B cell (primary cell): ENCODE measurements at places on chromosomes 1 and 21.

- DNase-seq: no peak
Measured at GRCh38 chr1:94456736-94457135, 38.5 kb downstream of the ABCD3 start.

DNA sequence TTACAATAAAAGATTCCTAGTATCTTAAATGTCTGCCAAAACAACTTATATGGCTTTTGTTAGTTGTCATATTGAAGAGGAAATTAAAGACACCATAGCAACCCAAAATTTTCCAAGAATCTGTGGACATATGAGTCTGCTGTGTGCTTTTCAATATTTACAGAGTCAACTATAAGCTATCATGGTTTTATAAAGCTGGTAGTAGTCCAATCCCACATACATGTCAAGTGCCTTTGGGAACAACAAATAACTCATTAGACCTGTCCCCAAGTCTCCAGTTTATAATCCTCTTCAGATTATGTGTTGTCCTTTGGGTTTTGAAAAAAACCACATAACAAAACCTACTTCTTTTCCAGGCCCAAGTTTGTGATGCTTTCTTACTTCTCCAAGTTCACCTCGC, 293.8 kb upstream of the USP25 start:
- no peak for DNase-seq

- DNase-seq: no peak
Measured at GRCh38 chr1:47886141-47886540, 111.0 kb downstream of the TRABD2B start.

DNA sequence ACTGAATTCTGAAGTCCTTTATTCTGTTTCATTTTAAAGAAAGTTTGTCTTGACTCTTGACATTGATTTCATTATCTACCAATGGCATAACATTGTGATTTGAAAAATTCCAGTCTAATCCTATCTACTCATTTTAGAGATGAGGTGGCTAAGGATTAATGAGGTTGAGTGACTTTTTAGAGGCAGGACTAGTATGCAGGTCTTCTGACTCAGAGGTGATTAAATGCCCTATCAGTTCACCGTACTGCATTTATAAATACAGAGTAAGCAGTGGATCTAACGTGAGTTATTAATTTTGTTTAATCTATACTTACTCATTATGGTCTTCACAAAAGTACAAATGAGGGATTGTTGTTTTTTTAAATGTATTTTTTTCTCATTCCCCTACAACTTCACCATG, 277.6 kb downstream of the PTBP2 start:
- no peak for DNase-seq

DNA sequence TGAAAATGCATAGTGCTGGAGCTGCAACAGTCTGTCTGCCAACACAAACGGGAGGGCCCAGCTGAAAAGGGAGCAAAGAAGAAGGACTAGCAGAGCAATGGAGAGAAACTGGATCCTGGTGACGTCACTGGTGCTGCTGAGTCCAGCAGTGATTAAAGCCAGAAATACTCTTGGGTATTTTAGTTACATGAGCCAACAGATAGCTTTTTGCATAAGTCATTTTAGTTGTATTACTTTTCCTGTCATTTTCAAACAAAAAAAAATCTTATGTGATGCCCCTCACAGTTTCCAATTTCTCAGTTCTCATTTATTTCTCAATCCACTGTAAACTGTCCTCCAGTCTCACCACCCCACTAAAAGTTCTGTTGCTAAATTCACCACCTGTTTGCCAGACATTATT, 38.7 kb upstream of the NEK7 start:
- no peak for DNase-seq

DNA sequence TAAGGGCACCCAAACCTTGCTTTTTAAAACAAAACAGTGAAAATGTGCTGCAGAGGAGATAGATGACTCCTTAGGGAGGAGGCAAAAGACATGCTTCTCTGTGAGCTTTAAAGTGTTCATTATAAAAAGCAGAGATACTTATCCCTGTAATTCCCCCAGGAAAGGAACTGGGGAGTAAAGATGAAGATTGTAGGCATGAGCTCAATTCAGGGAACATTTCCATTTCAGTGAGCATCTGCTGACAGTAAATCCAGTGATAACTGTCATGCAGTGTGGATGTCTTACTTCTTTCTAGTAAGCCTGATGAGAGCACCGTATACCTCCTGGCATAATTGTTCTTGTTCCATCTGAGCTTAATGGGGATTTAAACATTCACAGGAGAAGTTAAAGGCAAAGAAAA, 1296.5 kb downstream of the MRPL39 start:
- DNase-seq: no peak

GRCh38 chr1:1401457-1402010, 2.4 kb upstream of the CCNL2 start:
- no peak for DNase-seq

DNA sequence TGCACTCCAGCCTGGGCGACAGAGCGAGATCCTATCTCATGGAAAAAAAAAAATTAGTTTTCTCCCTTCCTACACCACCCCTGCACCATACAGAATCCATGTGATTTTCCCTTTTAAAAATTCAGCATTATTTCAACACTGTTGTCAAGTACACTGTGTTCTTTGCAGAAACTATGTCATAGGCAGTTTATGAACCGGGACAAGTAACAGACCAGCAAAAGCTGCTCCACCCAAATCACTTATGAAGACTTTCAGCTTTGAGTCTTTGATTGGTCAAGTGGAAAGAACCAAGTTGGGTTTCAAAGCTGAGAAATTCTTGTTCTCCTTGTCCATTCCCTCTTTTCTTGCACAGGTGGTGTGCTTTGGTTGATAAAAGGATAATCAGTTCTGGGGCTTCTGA, 173.0 kb downstream of the CDC7 start:
- no peak for DNase-seq

DNA sequence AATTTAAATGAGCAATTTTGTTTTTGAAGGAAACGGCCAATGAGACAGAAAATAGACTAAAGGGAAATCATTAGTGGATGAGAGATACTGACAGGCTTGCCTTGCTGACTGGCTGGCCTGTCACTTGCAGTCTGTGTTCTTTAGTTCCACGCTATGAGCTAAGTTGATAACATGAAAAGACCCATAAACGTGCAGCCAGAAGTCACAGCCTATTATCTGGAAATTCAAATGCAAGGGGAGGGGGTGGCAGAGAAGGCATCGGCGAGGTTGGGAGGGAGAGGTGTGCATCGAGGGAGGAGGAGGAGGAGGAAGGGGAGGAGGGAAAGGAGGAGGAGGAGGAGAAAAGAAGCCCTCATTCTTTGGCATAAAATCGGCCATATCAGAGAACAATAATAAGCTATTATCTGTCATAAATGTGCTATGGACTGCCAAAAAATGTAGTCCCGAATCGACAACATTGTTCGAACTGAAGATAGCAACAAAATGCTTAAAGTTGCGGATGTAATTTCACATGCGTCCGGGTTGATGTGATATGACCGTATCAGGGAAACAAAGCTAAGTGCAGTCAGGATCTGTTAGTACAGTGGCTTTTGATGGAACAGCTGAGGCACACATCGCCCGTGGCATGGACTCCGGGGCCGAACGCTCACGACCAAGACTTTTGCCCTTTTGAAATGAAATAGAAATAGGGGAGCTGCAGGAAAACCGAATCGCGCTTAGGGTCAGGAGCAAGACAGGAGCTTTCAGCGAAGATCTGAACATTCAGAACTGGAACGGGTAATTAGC, 11.6 kb upstream of the BARHL2 start:
- no peak for DNase-seq

DNA sequence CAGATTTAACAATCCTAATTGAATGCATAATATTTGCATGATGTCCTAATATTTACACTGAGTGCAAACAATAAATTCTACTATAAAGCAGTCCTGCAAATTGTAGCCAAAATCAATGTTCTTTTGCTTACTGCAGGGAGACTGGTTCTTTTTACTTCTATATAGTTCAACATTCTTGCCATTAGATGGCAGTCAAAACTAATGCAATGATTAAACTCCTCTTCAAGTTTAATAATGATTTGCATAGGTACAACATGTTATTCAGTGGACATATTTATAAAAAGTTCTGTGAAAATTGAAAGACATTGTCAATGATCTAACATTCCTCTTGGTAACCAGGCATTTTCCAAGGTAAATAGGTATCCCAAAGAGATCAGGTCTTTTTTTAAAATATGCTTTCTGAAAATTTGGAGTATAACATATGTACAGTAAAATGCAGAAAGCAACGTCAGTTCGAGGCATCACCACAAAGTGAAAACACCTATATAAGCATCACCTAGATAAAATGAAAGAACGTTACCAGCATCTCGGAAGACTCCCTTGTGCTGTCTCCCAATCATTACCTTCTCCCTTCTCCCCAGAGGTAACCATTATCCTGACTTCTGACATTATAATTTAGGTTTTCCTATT, 9.8 kb upstream of the FNBP1L start:
- peak; percentile 67 for DNase-seq

DNA sequence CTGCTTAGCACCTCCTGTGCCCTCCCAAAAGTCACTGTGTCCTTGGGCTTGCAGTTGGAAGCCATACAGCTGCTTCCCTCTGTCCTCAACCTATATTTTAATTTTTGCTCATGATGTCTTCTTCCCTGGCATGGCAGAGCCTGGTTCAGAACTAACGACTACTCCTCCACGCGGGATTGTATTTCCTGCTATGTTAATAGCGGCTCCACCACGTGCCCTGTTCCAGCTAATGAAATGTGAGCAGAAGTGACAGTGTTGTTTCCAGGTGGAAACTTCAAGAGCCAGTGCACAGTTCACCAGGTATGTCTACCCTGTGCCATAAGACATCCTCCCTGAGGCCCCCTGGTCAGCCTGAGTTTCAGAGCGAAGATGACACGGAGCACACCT, 52.1 kb downstream of the DHRS3 start:
- no peak for DNase-seq

DNA sequence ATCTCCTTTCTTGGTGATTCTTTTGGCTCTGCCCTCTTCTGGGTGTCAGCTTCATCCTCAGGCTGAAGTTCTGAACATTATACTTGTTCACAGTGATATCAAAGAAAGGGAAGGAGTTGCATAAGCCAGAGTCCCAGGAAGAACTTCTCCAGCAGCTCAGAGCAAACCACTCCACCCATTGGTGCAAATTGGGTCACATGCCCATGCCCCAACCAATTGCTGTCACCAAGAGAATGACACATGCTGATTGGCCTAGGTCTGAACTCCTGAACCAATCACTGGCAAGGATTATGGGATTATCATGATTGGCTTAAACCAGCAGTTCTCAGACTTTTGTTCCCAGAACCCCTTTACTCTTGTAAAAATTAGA, 256.5 kb upstream of the TMEM51 start:
- no peak for DNase-seq

DNA sequence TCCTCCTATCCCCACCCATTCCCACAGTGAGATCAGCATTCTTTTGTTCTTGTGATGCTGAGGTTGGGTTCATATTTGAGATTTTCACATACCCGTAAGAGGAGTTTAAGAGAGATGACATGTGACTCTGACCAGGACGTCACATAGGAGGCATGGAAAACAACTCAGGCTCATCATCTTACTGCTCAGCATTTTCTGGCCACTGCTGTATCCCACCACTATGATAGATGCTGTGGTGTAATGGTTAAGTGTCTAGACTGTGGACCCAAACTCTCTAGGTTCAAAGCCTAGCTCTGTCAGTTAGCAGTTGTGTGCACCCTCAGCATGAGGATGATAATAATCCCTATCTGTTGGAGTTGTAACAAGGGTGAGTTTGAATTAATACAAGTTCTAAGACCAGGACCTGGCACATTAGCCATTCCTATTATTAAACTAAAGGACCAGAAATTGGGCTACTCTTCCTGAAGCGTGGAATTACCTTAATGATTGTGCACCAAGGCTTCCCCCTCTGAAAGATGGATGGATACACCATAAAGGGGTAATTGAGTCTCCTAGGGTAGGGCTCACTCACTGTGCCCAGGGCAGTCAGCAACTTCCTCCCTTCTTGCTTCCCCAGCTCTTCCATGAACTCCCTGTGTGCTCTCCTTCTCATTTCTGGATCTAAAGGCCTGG, 40.9 kb downstream of the LGR6 start:
- no peak for DNase-seq

- DNase-seq: no peak
Measured at GRCh38 chr1:12636098-12636950, 7.6 kb upstream of the AADACL4 start.

DNA sequence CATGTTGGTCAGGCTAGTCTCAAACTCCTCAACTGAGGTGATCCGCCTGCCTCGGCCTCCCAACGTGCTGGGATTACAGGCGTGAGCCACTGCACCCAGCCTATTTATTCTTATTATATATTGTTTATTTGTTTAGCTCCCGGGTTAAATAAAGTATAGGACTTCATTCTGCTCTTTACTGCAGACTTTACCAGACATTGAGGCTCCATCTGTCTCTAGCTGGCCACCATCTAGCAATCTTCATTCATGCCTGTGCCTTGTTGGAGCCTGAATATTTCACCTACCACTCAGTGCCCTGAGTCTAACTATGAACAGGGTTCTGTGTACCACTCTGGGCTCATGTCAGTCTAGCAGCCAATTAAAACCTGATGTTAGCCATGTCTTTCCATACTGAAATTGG, 2.1 kb upstream of the DDAH1 start:
- DNase-seq: no peak

DNA sequence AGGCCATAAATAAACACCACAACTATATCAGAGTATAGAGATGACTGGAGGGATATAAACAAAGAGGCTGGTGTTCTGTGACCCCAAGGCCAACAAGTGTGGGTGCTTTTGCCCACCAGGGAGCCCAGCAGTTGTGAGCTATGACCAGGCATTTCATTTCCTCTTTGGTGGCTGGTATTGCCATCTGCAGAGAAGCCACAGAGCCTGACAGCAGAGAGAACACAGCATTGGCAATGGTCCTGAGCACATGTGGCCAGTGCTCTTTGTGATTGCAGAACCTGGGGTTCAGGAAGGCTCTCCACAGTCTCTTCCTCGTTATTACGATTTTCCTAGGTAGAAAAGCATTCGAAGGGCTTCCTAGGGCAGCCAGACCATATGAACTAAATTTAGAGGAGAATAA, 112.3 kb downstream of the TM2D1 start:
- DNase-seq: no peak

GRCh38 chr1:206802401-206802800, 30.1 kb upstream of the IL10 start:
- no peak for DNase-seq

DNA sequence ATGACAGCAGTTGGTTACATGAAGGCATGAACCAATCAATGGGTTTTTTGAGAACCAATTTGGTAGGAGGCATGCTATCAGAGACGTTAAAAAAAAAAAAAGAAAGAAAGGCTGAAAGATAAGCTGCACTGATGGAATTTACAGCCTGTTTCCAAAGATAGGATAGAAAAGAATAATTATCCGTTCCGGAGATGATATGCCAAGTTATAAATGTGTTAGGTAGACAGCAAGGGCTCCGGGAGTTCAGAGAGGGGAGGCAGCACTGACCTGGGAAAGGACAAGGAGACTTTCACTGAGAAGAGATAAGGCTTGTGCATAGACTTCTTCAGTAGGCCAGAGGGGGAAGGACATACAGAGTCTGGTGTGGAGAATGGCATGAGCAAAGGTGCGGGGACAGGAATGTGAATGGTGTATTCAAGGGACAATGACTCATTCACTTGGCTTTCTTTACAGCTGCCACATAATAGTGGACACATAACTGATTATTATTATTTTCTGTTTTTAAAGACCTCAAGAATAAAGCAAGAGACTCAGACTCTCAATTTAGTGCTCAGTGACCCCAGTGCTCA, 24.8 kb upstream of the ACBD6 start:
- DNase-seq: no peak
